Hepatocyte (in vitro differentiated cells): ENCODE measurements at places on chromosomes 1 and 21. TPM values are rescaled to one million over a fixed set of nuclear protein-coding genes. Genes with fewer than 3 reads are reported as not detected.

OR10R2 gene
- total RNA-seq: not detected in 2 replicates

PDXK gene
- total RNA-seq: 80.3 and 103 TPM in 2 replicates

CACHD1 gene
- total RNA-seq: 35.1 and 39.7 TPM in 2 replicates

PRKAA2 gene
- 7.7 and 7.8 TPM in 2 replicates for total RNA-seq

CLCNKB gene
- total RNA-seq: 0.47 and 1.0 TPM in 2 replicates

GRCh38 chr1:6596351-6596750 is 6.3 kb downstream of the KLHL21 start:
- no peak for DNase-seq

TAL1 gene
- 0.08 and 0.13 TPM in 2 replicates for total RNA-seq

VWA5B1 gene
- total RNA-seq: 0.24 and 0.33 TPM in 2 replicates

NTRK1 gene
- 0.13 TPM in 1 of 2 replicates, not detected in the other for total RNA-seq

DNA sequence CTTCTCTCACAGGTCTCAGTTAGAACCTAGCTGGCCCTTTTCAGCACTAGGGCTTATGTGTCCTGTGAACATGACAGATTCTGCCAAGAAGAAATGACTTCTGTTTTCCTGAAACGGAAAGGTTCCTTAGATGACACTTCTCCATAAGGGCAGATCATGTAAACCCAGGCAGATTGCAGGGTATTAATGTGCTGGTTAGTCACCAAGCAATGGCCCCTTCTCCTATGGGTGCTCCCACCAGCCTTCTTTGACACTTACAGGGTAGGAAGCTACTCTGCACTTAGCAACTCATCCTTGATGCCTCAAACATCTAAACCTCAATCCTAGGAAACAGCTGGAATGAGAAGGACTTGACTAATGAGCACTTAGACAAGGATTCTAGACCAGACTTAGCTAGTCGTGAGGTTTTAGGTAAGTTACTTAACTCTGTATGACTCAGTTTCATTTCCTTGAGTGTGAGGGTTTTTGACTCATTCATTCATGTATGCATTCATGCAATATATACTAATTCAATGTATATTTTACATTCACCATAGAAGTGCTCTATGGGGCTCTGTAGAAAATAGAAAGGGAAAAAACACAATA is 74.1 kb upstream of the PLXNA2 start:
- no peak for DNase-seq

UBXN10 gene
- total RNA-seq: 0.48 and 0.63 TPM in 2 replicates

- DNase-seq: peak; percentile 60
Observed at GRCh38 chr1:236753516-236753915, 41.6 kb upstream of the MTR start.
